ENCODE measurements at places on chromosomes 2 and 18.

DNA sequence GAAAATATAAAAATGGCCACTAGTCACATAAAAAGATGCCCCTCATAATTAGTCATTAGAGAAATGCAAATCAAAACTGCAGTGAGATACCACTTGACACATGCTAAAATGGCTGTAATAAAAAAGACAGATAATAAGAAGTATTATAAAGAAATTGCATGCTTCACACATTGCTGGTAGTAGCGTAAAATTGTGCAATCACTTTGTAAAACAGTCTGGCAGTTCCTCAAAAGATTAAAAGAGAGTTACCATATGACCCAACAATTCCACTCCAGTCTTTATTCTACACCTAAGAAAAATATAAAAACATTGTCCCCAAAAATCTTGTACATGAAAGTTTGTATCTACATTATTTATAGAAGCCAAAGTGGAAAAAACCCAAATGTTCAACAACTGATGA, 170.6 kb upstream of the FIGN start:
- DNase-seq: no peak

- DNase-seq: no peak
These were observed 89.3 kb downstream of the TRIP12 start for GRCh38 chr2:229832510-229832898.

- DNase-seq: no peak
These were observed 70.0 kb downstream of the TMEM18 start for GRCh38 chr2:607172-607571.

DNA sequence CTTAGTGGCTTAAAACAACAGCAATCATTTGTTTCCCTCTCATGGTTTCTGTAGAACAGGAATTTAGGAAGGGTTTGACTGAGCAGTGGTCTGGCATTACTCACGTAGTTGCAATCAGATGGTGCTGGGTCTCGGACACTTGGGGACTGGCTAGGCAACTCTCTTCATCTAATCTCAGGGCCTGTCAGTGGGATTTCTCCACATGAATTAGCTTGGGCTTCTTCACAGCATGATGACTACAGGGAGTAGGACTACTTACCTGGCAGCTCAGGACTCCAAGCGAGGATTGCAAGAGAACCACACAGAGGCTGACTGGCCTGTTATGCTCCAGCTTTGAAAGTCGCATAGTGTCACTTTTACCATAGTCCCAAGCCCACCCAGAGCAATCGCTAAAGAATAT, 125.1 kb downstream of the TTC27 start:
- no peak for DNase-seq

DNA sequence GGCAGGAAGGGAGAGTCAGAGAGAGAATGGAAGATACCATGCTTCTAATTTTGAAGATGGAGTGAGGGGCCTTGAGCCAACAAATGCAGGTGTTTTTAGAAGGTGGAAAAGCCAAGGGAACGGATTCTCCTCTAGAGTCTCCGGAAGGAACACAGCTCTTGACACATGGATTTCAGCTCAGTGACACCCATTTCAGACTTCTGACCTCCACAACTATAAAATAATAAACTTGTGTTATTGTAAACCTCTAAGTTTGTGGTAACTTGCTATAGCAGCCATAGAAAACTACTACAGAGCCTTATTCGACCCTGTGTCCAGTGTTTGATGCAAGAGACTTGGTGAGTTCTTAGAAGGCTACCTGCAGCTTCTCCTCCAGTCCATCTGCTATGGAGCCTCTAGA, 7.8 kb downstream of the IL1F10 start:
- no peak for DNase-seq

DNA sequence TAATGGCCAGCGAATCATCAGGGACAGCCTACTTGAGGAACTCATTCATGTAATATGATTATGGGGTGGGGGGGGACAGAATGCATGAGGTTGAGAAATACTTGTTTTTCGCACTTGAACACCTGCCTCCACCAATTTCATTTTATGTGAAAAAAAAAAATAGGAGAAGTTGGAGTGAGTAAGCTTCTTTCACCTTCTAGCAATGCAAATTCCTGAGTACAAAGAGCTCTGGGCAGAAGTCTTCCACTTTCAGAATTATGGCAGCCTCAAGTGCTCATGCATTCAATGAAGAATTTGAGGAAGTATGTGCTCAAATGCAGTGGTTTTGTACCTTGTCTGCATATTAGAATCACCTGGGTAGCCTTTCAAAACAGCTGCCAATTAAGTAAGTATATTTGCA, 40.1 kb upstream of the GPD2 start:
- no peak for DNase-seq

GRCh38 chr2:65456886-65457285, 24.5 kb upstream of the SPRED2 start:
- DNase-seq: no peak

- no peak for DNase-seq
These were observed 641.4 kb downstream of the BCL11A start for GRCh38 chr2:59912042-59912441.

DNA sequence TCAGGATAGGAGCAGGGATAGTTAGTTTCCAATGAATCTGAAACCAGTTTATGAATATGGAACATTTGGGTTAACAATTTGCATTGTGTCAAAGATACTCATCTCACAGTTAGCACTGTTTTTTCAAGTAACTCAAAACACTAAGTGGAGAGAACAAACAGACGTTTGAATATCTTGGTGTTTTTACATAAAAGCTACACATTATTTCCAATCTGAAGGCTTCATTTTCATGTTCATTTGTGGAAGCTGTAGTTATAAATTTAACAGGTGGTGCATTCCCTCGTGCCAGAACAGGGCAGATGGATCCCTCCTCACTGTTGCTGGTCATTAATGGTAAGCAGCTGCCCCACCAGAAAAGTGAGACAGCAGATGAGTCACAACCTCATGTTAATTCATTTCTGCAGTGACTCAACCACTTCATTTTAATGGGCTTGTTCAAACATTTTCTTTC, 286.9 kb downstream of the TMX3 start:
- no peak for DNase-seq

DNA sequence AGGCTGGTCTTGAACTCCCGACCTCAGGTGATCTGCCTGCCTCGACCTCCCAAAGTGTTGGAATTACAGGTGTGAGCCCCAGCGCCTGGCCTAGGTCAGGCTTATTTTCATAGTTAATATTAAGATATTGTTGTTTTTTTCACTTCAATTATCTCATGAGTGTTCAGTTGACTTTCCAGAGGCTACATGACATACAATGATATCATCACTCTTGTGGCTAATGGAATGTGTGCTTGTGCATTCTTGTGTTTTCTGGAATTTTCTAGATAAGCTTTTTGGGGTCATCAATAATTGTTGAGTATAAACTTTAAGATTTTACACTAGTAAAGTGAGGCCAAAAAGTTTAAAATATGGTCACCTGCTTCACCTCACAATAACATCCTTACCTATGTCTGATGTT, 180.9 kb downstream of the FIGN start:
- no peak for DNase-seq

Data from activated T-helper 1 cell treated with Interleukin-2 at 50 U/mL for 16 hours (primary cell).